ENCODE measurements at places on chromosomes 1 and 21. TPM values are rescaled to one million over a fixed set of nuclear protein-coding genes. Genes with fewer than 3 reads are reported as not detected.

GRCh38 chr1:54091666-54092065, 38.3 kb downstream of the TCEANC2 start:
- H3K36me3 ChIP-seq, result peaks cover 6% of the 10 kb centered on the region
- no peaks in the 10 kb centered on the region for H3K4me1 ChIP-seq
- H3K4me3 ChIP-seq, result no peak overlapping the region
- DNase-seq, result no peak
- H3K27me3 ChIP-seq, result no peaks in the 10 kb centered on the region
- H3K27ac ChIP-seq, result no peak overlapping the region

- no peak overlapping the region for H3K27ac ChIP-seq
- no peak overlapping the region for H3K4me3 ChIP-seq
- H3K36me3 ChIP-seq, result no peaks in the 10 kb centered on the region
- H3K4me1 ChIP-seq, result no peaks in the 10 kb centered on the region
Observed at GRCh38 chr1:234014208-234014607, 109.7 kb downstream of the SLC35F3 start.

GRCh38 chr1:212721388-212722247, 22.0 kb upstream of the BATF3 start:
- H3K27ac ChIP-seq, result no peak overlapping the region
- no peak for DNase-seq
- no peak overlapping the region for H3K4me3 ChIP-seq
- H3K4me1 ChIP-seq, result peaks cover 4% of the 10 kb centered on the region

DNA sequence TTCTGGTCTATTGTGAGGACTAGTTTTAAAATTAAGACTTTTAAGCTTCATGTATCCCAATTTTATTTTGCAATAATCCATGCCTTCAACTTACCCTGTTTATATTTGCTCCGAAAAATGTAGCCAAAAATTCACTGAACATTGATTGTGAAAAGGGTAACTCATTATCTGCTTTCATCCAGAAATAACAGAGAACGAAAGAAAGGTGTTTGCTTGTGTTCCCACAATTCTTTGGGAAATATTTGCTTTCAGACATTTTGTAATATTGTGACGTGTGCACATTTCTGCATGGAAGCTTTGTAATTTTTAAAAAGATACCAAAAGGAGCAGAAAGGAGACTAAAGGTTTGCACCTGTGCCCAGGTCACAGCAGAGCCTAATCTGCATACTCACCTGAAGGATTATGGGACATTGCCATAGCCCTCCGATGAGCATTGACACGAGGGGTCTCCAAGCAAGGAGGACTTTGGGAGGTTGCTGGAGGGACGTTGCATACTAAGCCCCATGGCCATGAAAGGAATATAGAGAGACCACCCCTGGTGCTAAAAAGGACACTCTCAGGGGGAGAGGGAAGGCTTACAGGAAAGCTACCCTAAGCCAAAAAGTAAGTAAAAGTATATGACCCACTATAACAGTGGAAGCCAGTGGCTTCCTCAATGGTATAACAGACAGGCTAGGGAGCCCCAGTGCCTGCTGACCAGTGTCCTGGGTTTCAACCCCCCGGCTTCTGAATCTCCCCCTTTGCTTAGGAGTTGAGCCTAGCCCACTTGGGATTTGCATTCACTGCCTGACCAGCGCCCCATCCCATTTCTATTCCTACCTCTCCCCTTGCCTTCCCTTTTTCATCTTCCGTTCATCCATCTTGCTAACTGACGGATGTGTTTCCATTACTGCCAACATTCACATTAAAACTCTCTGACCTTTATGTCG, 148.6 kb upstream of the ZC3H12A start:
- no peak overlapping the region for H3K4me3 ChIP-seq
- no peaks in the 10 kb centered on the region for H3K4me1 ChIP-seq
- H3K36me3 ChIP-seq, result no peaks in the 10 kb centered on the region
- no peak overlapping the region for H3K27ac ChIP-seq
- DNase-seq, result no peak

- no peak overlapping the region for H3K4me3 ChIP-seq
- no peak for DNase-seq
- H3K4me1 ChIP-seq, result peaks cover 77% of the 10 kb centered on the region
- peaks cover 24% of the 10 kb centered on the region for H3K36me3 ChIP-seq
- peak overlapping the region; percentile 84 for H3K27ac ChIP-seq
Observed at GRCh38 chr1:64136752-64137411, 66.5 kb upstream of the UBE2U start.

GRCh38 chr21:27023186-27023585, 56.3 kb upstream of the ADAMTS5 start:
- no peak overlapping the region for H3K4me3 ChIP-seq
- H3K27ac ChIP-seq, result peak overlapping the region; percentile 80
- no peak for DNase-seq
- H3K36me3 ChIP-seq, result no peaks in the 10 kb centered on the region
- H3K27me3 ChIP-seq, result no peaks in the 10 kb centered on the region

DNA sequence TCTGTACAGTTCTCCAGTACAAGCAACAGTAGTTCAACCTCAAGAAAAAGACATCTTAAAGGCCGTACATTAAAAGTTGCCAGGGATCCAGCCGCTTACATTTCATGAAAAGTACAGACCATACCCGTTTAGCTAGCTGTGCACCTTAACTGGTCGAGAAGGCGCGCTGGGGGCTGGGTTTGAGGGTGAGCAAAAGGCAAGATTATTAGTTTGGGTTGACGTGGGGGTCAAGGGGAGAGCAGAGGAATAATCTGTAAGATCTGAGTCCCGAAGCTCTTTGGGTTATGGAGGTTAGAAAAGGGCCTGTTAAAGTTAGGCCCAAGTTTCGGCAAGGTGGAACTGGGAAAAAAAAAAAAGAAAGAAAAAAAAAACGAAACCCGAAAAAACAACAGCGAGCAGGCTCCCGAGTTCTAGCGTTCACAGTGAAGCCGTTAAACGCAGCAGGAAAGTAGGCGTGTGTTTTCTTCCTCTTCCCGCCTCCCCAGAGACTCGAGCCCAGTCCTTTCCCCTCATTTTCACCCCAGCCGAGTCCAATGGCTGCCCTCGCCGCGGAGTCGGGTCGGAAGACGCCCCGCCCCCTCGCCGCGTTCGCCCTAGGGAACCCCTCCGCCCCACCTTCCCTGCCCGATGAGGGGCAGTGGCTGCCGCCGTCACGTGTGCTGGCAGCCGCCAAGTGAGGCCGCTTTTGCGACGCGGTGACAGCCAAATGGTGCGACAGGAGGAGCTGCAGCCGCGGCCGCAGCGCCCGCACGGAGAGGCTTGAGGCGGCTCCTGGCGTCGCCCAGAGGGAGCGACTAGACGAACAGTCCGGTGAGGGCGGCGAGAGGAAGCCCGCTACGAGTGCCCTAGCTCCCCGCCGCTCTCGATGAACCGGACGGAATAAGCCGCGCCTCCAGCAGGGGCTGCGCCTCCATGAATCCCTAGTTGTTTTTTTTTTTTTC, at the start of gene PKN2:
TSS of gene PKN2 (plus strand) at position 733 of the 941 bp plus-strand sequence. CDS start 308 bp downstream, outside the sequence.
- H3K27ac ChIP-seq, result peak within 1 kb of the TSS; percentile 99
- no peaks in the 10 kb centered on the region for H3K27me3 ChIP-seq
- no peaks in the 10 kb centered on the region for H3K36me3 ChIP-seq
- H3K4me3 ChIP-seq, result peak within 1 kb of the TSS; percentile 96
- peaks cover 25% of the 10 kb centered on the region for H3K4me1 ChIP-seq
- DNase-seq, result peak; percentile 99

DNA sequence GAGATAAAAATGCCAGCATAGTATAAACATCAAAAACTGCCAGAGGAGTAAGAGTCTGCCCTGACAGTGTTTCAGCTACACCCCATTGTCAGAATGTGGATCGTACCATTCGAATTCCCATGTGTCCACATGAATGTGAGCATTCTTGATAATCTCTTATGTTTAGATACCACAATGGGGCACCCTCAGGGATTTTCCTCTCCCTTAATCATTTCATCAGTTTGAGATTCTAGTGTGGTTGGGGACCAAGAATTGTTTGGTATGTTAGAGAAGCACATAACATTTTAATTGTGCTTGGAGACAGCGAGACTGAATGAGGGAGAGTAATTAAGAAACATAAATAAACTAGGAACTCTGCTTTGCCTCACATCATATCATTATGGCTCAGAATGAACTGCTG, 120.2 kb downstream of the ZC3H11B start:
- peaks cover 7% of the 10 kb centered on the region for H3K4me1 ChIP-seq
- H3K4me3 ChIP-seq, result no peak overlapping the region
- H3K27ac ChIP-seq, result no peak overlapping the region
- H3K27me3 ChIP-seq, result no peaks in the 10 kb centered on the region

DNA sequence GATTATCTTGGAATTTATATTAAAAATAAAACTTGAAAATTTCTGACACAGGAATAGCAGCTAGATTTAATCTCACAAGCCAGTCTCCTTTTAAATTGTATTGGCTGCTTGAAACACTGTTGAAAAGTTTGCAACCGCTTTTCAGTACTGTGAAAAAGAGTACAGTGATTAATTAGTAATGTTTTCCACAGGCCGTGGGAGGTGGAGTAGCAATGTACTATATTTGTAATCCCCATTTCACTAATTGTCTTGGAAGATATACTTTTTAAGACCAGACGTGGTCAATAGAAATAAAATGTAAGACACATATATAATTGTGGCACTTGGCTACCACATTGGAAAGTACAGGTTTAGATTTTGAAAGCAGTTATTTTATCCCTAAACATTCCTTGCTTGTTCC, 40.8 kb upstream of the MYOCOS start:
- H3K4me3 ChIP-seq, result no peak overlapping the region
- no peaks in the 10 kb centered on the region for H3K27me3 ChIP-seq
- H3K36me3 ChIP-seq, result peaks cover 35% of the 10 kb centered on the region
- no peak overlapping the region for H3K27ac ChIP-seq

RPE65 gene
- total RNA-seq, result not detected

OVAAL gene
- total RNA-seq, result not detected

AQP10 gene
- total RNA-seq, result not detected

LRRN2 gene
- total RNA-seq, result 3.3 TPM

FASLG gene
- not detected for total RNA-seq

All from chondrocyte (in vitro differentiated cells).